ENCODE measurements at places on chromosomes 6 and 20. TPM values are rescaled to one million over a fixed set of nuclear protein-coding genes. Genes with fewer than 3 reads are reported as not detected.

The IER3 gene
- total RNA-seq = 14.4 TPM

DNA sequence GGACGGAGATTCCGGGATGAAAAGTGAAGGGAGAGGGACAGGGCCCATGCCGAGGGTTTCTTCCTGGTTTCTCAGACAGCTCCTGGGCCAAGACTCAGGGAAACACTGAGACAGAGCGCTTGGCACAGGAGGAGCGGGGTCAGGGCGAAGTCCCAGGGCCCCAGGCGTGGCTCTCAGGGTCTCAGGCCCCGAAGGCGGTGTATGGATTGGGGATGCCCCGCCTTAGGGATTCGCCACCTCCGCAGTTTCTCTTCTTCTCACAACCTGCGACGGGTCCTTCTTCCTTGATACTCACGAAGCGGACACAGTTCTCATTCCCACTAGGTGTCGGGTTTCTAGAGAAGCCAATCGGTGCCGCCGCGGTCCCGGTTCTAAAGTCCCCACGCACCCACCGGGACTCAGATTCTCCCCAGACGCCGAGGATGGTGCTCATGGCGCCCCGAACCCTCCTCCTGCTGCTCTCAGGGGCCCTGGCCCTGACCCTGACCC, 55.0 kb upstream of the HLA-A start:
- ATAC-seq = peak; percentile 56

DNA sequence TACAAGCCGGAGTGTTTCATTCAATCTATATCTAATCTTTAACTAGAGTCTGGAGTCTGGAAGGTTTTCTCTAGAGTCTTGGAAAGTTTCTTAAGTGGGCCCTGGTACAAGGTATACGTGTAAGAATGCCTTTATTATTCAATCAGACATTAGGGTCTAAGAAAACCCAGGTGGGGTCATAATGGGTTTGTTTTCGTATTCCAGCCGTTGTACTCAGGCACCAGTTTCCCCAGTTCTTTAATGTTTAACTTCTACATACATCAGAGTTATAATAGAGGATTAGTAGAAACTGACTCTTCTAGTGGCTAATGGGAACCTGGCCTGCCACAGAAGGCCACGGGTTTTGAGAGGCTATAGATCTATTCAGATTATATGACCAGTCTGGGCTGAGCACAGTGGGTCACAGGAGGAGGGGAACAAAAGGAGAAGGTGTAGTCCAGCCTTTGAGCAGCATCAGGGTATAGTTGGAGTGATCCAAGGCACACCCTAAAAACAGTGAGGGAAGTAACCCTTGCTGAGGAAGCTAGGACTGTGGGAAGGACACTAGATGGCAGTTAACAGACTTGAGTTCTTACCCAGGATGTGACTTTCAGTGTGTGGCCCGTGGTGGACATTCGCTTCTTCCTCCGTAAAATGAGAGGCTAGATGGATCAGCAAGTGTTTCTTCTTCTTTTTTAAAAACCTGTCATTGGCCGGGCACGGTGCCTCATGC, 15.5 kb downstream of the FAM83B start:
- no peak for ATAC-seq

The PTCRA gene
- not detected for total RNA-seq

- ATAC-seq = no peak
Measured at GRCh38 chr6:170205126-170205525, 85.8 kb downstream of the DLL1 start.

The SIRPD gene
- total RNA-seq = not detected

- no peak for ATAC-seq
Measured at GRCh38 chr6:132866762-132867449, 52.5 kb downstream of the RPS12 start.

DNA sequence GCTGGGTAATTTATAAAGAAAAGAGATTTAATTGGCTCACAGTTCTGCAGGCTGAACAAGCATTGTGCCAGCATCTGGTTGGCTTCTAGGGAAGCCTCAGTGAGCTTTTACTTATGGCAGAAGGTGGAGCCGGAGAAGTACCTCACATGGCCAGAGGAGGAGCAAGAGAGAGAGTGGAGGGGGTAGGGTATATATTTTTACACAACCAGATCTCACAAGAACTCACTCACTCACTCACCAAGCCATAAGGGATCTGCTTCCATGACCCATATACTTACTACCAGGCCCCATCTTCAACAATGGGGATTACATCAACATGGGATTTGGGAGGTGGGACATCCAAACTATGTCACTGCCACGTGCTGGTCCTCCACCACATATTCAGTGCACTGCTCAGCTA, 152.6 kb upstream of the PRND start:
- no peak for ATAC-seq
